ENCODE measurements at places on chromosomes 12 and 14.

DNA sequence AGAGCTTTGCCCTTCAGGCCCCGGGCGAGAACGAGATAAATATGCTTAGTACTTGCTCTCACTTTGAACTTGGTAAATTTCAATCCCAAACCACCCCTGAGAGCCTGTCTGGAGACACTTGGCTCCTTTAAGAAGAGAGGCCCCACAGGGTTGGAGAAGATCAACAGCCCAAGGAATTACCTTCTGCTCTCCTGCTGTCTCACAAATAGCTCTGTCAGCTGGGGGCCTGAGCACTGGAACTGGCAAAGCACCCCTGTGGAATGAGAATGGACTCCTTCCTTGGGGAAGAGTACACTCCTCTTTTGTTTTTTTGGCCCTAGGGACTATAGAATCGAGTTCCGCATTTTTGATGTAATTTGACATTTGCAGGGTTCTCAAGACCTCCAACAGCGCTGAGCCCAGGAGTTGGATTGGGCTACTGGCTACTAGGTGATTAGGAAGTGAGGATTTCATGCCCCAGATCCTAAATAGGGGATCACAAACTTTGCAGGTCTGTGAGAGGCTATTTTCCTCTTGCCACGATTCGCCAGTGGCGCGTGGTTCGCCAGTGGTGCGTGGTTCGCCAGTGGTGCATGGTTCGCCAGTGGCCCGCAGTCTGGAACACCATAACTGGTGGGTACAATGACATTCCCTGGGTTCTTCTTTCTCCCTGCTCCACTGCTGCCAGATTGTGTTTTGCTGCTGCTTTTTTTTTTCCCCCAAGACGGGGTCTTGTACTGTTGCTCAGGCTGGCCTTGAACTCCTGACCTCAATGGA, 17.8 kb upstream of the MEG3 start:
- no peak for DNase-seq

DNA sequence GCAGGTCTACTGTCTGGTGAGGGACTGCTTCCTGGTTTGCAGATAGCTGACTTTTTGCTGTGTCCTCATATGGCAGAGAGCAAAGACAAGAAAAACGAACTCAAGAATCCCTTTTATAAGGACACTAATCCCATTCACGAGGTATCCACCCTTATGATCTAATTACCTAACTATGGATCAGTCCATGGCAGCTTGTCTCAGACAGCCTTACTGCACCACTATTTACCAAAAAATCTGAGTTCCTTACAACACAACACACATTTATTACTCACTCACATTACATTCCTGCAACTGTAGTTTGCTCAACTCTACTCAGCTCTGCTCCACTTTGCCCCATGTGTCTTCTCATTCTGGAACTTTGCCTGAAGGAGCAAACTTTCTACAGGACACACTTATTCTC, 10.1 kb upstream of the SLC6A15 start:
- DNase-seq, result no peak

DNA sequence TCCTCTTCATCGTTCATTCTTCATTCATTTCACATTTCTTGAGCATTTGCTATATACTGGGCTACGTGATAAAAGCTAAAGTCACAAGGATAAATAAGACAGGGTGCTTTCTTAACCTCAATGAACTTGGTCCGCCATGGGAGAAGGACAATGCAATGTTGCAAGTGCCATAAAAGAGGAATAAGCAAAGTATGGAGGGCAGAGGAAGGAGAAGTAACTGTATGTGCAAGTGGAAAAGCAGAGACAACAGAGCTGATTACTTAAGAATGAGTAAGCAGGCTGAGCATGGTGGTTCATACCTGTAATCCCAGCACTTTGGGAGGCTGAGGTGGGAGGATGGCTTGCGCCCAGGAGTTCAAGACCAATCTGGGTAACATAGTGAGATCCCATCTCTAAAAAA, 14.4 kb downstream of the AREL1 start:
- DNase-seq, result no peak

GRCh38 chr14:21072031-21072473, 1.9 kb downstream of the ARHGEF40 start:
- no peak for DNase-seq

DNA sequence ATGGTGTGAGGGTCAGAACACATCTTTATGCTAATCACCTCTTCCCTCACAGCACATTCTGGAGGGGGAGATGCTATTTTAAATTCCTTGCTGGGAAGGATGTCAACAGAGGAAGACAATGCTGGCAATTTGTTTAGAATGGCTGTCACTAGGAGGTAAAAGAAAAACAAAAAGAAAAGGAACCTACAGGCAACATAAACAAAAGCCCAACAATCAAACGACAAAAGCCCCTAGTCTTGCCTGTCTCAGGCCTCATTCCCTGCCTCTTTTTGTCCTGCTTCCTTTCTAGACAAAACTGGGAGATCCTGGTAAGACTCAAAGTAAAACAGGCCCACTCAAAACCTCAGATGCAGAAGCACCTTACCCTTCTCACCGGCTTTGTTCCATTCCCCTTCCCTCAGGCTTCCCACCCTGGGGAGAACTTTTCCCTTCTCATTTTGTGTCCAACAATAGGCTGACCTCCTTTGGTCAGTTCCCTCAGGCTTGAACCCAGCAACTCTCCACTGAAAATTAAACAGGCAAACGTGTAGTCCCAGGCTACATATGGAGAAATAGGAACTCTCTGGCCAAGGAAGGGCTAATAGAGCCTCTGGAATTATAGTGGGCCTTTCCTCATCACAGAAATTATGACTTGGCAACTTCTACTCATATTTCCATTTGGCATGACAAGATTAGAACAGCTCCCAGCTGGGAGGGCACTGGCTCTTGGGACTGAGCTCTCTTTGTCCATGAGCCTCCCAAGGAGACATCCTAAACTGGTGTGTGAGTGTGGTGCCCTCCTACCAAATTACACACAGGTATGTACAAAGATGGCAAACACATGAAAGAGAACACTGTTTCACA, 193.0 kb downstream of the MON2 start:
- DNase-seq, result no peak

GRCh38 chr12:120474616-120474960, 5.0 kb upstream of the SRSF9 start:
- no peak for DNase-seq

- no peak for DNase-seq
Measured at GRCh38 chr12:53999559-54000115, 324 bp upstream of the HOXC9 start.

- no peak for DNase-seq
Measured at GRCh38 chr14:49315570-49315969, 270.6 kb downstream of the RPS29 start.

- no peak for DNase-seq
Measured at GRCh38 chr14:70881549-70882177, 25.6 kb upstream of the PCNX1 start.

DNA sequence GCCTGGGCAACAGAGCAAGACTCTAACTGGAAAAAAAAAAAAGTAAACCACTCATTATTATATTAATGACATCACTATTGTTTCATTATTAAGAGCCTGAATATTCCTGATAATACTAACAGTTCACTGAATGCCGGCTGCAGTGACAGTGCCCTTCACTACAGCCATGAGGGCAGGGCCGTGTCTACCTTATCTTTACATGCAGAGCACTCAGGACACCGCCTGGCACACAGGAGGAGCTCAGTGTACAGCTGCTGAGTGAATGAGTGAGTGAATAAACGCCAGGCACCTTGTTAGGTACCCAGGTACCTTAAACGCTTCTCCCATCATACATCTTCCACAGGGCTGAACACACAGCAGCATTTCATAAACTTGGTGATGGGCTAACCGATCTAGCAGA, 23.2 kb downstream of the ZFYVE1 start:
- no peak for DNase-seq

GRCh38 chr12:12724421-12725085, 7.4 kb downstream of the CDKN1B start:
- DNase-seq, result no peak

DNA sequence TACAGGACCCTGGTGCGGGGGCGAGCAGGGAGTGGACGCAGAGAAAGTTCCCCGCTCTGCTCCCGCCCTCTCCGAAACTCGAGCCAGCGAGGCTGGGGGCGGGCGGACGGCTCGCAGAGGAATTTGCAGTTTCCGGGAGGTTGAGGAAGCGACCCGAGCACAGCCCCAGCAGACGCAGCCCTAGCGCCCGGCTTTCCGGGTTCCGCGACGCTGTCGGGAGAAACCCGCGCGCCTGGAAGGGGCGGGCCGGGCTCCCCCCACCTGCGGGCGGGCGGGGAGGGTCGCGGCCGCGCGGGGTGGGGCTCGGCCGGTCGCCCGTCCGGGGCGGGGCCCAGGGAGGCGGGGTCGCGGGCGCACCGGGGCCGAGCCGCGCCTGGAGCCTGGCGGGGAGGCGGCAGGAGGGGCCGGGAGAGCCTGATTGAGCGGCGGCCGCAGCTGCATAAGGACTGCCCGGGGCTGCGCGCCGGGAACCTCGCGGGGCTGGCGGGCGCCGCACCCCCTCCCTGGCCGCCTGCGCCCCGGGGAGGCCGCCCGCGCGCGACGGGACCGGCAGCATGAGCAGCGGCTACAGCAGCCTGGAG, at the start of gene RASSF3:
Gene RASSF3 (plus strand): TSS at position 417 of the 581 bp plus-strand sequence. CDS start 138 bp downstream, at position 555.
- DNase-seq, result no peak

DNA sequence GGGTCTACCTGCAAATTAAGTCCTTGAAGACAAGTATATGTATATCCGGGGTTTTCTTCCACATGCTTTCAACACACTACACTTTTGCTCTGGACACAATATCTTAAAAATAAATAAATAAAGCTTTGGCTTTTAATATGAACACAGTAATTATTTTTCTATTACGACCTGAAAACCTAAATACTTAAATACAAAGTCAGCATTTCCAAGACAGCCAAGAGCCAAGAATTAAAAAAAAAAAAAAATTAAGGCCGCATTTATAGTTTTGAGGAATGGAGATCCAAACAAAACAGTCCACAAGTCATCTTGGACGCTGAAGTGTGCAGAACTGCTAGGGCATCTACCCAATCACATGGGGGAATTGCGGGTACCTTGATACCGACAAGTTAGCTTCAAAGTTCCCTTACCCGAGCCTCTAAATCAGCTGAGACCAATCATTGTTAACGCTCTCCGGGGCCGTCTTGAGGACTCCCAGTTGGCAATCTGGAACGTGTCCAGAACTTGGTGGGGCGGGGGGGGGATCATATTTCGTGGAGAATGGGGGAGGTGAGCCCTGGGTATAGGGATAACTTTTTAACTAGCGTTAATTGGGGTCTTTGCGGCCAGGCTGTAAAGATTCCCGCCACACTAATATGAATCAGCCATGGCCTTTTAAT, 731 bp upstream of the PCNX4 start:
- DNase-seq, result peak; percentile 14

- DNase-seq, result no peak
Measured at GRCh38 chr12:46460682-46461210, 88.2 kb upstream of the SLC38A2 start.

- DNase-seq, result no peak
Measured at GRCh38 chr14:106518054-106518943, 991.9 kb downstream of the TMEM121 start.

DNA sequence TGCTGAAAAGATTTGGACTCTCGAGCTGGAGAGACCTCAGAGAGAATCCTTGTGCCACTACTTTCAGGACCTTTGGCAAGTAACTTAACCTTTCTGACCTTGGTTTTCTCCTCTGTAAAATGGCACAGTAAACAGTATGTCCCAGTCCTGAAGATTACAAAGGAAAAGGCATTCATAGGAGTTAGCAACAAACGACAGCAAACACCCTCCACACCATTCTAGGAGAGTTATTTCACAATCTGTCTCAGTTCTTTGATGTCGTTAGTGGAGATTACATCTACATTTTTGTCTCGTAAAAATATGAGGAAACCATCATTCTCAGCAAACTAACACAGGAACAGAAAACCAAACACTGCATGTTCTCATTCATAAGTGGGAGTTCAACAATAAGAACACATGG, 205.7 kb downstream of the ITPR2 start:
- DNase-seq, result no peak

GRCh38 chr12:93749515-93749914, 72.3 kb downstream of the CRADD start:
- no peak for DNase-seq

DNA sequence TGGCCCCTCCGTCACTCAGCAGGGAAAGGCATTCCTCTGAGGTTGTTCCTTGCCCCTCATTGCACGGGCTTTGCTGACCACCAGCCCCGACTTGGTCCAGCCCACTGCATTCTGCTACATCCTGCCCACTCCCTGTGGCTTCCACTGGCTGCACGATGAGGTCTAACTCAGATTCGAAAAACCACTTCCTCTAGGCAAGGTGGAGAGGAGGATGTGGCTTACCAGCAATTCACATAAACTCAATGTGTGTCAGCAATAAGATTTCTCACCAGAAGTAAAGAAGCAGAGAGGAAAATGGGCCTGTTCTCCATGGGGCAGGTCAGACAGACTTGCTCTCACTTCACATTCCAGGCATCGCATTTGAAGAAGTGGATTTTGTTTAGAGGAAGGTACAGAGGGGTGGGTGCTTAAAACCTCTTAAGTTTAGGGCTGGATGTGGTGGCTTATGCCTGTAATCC, 14.7 kb downstream of the GPR68 start:
- DNase-seq, result no peak

GRCh38 chr12:10158406-10158805, 13.5 kb downstream of the OLR1 start:
- no peak for DNase-seq

- no peak for DNase-seq
Measured at GRCh38 chr12:95605875-95606274, 54.6 kb upstream of the USP44 start.

GRCh38 chr12:116890330-116890729, 9.1 kb upstream of the HRK start:
- no peak for DNase-seq

GRCh38 chr12:106506691-106507090, 76.1 kb upstream of the RFX4 start:
- DNase-seq, result no peak

DNA sequence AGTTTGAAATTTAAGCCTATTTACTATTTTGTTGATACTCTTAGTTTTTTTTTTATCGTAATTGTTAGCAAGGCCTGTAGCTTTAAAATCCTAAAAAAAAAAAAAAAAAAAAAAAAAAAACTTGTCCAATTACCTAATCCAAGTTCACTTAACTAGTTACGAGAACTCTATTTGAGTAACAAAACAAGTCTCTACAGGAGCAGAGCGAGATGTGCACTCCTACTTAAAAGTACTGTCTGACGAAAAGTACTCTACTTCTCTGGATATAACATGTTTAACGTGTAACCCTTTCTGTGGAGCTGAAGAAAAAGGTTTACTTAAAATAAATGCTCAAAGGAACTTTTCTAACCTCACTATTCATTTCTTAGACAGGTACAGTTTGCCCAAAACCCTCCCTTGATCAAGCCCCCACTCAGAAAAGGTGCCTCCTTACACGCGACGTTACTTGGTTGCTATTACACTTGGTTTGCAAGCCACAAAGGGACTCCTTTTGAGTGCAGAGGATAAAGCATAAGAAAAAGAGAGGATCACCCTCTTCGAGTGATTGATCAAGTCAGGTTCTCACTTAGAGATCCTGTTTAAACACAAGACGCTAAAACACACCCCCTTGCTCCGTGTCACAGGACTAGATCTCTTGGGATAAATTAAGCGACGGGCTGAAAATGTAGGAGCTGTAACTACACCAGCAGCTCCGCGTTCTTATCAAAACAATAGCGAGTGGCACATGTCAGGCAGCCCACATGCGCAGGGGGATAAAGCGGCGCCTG, 2.2 kb downstream of the BAZ1A start:
- peak; percentile 45 for DNase-seq

All from NCI-H1930 (cell line).